GM23338 (cell line): ENCODE measurements at places on chromosomes 16 and 17. TPM values are rescaled to one million over a fixed set of nuclear protein-coding genes. Genes with fewer than 3 reads are reported as not detected.

GRCh38 chr17:65278050-65278819 is 141.1 kb downstream of the RGS9 start:
- DNase-seq, result peak; percentile 93

- DNase-seq, result no peak
Measured at GRCh38 chr17:10733666-10734065, 3.8 kb upstream of the TMEM220 start.

DNA sequence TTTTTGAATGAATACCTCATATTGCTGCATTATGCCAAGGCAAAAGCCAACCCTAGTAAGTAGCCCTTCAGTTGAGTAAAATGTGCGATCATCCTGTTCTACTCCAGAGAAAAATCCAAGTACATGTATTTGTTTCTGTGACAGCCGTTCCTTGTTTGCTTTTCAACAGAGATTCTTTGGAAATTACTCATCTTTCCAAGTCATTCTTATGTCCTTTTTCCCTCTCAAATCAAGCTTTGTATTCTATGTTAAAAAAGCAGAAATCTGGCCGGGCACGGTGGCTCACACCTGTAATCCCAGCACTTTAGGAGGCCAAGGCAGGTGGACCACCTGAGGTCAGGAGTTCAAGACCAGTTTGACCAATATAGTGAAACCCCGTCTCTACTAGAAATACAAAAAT is 112.9 kb upstream of the HAS3 start:
- DNase-seq, result no peak

GRCh38 chr16:34801875-34802274 is 1342.5 kb downstream of the TP53TG3F start:
- no peak for DNase-seq

GRCh38 chr17:61470530-61471136 is 18.4 kb downstream of the TBX4 start:
- DNase-seq, result peak; percentile 39

DNA sequence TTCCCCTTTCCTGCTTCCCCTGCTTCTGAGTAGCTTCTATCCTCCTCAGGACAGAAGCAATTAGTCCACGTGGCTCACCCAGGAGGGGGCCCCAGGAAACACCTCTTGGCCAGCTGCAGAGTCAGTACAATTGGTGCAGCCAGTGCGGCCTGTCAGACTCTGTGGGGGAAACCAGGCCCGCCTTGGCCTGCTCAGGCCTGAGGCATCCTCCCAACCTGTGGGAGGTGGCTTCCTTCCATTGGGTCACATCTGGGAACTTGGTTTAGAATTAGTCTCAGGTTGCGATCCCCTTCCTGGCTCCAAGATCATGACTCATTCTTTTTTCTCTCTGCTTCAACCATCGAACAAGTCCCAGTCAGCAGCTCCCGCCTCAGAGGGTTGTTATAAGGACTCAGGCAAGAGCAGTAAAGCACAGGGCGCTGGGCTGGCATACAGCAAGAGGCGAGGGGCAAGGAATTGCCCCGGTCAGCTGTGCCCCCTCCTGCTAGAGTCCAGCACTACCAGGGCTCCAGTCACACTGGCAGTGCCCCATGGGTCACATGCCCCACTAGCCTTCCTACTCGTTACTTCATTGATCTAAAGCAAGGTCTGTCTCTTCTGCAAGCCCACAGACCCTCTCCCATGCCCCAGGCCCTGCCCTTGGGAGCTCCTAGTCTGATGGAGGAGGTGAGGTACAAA is 8.1 kb upstream of the EPX start:
- peak; percentile 61 for DNase-seq

- DNase-seq, result no peak
Measured at GRCh38 chr17:81859906-81860755, at the start of gene P4HB. Gene P4HB (minus strand): TSS chr17:81860535. CDS start chr17:81860471, 64 bp downstream.

- DNase-seq, result no peak
Measured at GRCh38 chr17:68297195-68297594, 5.9 kb downstream of the ARSG start.

DNA sequence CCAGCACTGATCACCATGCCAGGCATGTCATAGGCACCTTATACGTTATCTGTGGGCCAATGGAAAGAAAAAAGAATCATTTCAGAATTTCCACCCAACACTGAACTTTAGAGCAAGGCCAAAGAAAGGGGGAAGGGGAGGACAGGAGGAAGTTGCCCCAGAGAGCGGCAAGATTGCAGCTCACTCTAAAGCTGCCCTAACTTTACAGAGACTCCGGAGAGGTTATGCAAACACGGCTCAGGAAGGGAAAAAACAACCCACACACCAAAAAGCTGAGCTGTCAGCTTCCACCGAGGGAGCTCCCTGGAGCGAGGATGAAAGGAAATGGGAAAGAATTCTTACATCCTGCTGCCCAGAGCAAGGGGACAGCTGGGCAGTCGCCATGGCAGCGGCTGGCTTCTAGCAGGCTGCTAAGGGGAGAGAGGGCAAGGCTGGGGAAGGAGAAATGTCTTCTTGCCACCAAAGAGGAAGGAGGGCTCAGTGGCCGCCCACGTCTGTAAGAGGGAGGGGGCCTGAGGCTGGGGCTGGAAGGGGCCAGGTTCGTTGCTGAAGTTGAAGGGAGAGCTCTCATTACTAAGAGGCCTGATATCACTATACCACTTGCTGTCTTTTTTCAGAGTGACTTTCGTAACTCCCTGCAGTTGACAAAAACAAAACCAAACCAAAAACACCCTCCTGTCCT is 18.2 kb downstream of the COTL1 start:
- DNase-seq, result peak; percentile 93

GRCh38 chr17:5986644-5987043 is 83.5 kb upstream of the WSCD1 start:
- DNase-seq, result no peak

DNA sequence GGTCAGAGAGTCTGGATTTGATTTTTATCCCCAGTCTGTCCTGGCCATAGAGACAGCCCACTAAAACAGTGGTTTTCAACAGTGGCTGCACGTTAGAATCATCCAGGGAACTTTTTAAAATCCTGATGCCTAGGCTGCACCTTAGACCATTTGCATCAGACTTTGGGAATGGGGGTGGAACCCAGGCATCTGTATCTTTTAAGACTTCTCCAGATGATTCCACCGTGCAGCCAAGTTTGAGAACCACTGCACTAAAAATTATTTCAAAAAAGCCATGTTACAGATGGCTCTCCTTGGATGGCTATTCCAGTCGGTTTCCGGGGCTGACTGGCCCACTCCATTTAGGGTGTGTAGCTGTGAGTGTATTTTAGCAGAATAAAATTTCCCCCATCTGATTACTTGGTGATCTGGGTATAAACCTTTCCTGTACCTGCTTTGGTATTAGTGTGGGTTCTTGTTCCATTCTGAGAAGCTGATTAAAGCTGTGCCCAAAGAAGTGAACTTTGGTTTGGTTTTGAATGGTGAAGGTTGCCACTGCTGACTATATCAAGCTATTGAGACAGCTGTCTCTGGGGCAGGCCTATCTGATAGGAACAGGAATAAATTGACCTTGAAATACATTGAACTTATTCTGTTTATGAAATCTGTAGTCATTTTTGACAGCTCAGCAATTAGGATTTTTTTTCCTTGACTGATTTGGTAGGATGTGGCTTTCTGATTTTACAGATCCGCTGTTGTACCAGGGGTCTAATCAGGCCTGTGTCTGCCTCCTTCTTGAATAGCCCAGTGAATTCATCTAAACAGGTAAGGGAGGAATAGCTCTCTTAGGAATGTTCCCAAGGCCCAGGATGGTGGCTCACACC is 1.3 kb downstream of the ATP5MC1 start:
- DNase-seq, result no peak

Gene ARL4D
- polyA plus RNA-seq, result 9.5 and 11.5 TPM in 2 replicates

Gene CLEC18B
- polyA plus RNA-seq, result 0.23 and 0.54 TPM in 2 replicates

Gene OR3A1
- polyA plus RNA-seq, result 0.40 and 1.2 TPM in 2 replicates

Gene XYLT1
- 3.3 and 3.5 TPM in 2 replicates for polyA plus RNA-seq

Gene CDH11
- polyA plus RNA-seq, result 1.4 and 3.5 TPM in 2 replicates

Gene TRPV3
- polyA plus RNA-seq, result 0.15 and 0.82 TPM in 2 replicates

Gene VAC14
- polyA plus RNA-seq, result 41.9 and 42.3 TPM in 2 replicates
